ENCODE measurements at places on chromosomes 16 and 17. TPM values are rescaled to one million over a fixed set of nuclear protein-coding genes. Genes with fewer than 3 reads are reported as not detected.

DNA sequence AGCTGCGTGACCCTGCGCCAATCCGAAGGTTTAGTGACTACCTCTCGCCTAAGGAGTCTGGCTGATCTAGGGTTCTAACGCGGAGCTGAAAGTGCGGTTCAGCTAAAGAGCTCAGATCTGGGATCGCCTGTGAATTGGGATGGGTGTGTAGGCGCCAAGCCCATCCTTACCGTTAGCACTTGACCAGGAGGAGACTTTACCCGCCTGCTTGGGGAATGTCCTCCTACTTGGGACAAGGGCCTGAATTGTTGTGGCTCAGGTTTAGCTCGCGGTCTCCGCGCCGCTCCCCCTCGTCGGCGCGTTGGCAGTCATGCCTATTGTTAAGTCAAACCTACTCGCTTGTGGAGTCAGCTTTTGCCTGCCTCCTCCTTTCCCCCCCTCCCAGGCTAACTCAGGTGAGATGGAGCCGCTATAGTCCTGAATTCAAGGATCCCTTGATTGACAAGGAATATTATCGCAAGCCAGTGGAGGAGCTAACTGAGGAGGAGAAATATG is 480 bp downstream of the MRPS7 start:
- no peak for DNase-seq

- no peak for DNase-seq
Observed at GRCh38 chr16:85142129-85142513, 29.8 kb upstream of the CIBAR2 start.

DNA sequence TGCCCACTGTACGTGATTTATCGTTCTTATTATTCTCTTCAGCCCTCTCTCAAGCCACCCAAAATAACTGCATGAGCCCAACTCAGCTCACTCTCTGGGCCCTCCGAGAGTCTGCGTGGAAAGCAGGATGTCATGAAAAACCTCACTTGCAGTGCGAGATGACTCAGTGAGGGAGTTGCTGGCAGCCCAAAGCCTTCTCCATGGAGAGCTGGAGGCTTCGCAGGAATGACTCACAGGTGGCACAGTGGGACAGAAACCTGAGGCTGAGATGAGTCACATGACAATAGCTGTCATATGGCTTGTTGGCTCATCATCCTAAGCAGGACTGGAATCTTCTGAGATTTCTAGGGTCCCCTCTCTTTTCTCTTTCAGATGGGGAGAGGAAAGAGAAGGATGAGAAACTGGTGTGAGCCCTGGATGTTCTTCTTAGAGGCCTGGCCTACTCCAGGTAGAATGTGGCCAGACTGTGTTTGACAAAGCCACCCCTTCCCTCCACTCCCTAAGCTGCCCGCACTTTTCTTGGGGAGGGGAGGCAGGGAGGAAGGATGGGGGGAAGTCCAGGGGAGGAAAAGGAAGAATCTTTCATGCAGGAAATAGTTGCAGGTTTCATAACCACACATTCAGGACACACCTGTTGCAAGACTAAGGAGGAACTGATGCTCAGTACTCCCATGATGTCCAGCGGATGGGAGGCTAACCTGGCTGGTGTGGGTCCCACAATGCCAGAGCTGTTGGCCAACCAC is 160.6 kb upstream of the RPL38 start:
- DNase-seq, result peak; percentile 14

DNA sequence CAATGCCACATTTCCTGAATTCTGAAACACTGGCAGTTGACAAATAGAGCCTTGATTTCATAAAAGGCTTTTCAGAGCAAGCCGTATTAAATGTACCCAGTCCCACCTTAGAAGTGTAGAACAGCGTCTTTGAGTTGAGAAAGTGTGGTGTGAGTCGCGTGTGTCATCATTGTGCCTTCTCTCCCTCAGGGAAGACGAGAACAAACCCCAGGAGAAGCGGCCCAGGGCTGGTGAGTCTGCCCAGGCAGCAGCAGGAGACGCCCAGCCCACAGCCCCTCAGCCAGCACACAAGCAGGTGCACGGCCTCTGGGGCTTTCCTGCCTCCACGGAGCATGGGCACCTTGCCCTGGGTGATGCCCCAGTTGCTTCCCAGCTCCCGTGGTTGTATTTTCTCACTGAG is 34.0 kb downstream of the CIBAR2 start:
- DNase-seq, result no peak

GRCh38 chr17:18858567-18859245 is 775 bp downstream of the PRPSAP2 start:
- no peak for DNase-seq

DNA sequence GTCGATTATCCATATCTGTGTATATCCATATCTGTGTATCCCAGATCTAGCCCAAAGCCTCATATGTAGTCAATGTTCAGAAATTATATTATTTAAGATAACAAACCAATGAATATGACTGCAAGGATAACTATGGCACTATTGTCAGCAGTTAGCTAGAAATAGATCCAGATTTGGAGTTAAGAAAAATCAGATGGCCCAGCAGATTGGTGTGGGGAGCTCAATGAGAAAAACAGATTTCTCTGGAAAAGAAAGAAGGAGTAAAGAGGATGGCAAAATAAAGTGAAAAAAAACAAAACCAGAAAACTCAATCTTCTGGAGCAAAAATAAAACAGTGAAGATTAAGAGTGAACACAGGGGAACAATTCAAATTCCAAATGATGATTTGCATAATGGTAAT is 10.6 kb upstream of the CDH8 start:
- no peak for DNase-seq

DNA sequence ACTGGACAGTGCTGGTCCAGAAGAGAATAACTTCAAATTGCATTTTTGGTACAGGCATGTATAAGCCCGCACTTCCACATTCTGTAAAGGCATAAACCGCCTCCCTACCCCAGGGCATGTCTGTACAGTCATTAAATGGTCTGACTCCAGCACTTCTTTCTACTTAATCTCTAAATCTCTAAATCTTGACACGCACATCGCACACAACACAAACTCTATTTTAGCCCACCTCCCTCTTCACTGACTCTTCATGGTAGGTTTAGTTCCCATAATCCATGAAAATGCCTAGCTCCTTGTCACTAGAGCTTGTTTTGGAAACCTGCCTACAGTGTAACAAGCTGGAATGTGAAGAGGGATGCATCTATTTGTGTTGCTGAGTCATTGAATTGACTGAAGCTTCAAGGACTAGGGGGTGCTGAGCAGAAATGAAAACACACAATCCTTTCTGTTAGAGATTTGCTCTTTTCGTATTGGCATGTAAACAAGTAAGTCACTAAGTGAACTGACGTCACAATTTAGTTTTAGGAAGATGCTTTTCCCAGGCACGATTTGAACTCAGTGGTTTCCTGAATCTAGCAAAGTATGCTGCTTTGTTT is 1.6 kb upstream of the DUSP14 start:
- no peak for DNase-seq

DNA sequence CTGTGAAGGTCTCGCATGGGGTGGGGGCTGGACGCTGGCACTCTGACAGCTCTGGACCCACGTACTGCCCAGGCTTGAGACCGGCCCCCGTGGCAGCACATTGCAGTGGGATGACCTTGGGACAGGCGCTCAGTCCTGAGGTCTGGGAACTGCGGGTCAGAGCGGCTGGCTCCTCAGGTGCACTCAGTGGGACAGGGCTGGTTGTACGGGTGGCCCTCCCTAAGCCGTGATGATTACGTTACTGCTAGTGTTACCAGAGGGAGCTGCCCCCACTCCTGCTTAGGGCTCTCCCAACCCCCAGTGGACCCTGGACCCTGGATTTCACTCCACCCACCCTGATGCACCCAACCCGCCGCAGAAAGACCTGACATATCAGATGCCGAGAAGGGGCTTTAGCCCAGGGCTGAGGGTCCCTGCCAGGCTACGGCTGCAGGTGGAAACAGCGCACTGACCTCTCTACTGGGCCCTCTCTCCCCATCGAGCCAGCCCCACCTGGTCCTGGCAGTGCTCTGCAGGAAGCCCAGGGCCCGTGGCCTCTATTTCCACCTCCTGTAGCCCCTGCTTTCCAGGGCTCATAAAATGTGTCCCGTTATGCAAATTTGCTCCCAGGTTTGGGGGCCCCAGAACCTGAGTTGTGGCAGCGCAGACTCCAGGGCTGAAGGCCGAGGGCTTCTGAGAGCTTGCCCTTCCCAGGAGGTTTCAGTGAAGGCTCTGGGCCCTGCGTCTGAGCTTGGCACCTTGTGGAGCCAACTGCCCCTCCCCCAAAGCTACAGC is 77.2 kb downstream of the RTN4RL1 start:
- DNase-seq, result no peak

- no peak for DNase-seq
Observed at GRCh38 chr17:6365200-6365943, 69.5 kb downstream of the AIPL1 start.

- DNase-seq, result no peak
Observed at GRCh38 chr17:76485569-76485968, 15.7 kb downstream of the RHBDF2 start.

- no peak for DNase-seq
Observed at GRCh38 chr17:48439110-48439850, 9.3 kb upstream of the SKAP1 start.

DNA sequence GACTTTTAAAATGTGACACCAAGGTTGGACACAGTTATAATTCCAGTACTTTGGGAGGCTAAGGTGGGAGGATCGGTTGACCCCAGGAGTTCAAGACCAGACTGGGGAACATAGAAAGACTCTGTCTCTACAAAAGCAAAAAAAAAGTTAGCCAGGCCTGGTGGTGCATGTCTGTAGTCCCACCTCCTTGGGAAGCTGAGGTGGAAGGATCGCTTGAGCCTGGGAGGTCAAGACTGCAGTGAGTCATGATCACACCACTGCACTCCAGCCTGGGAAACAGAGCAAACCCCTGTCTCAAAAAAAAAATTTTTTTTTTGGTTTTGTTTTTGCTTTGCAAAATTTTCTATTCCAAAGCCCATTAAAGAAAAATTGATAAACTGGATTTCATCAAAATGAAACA is 281.4 kb downstream of the BCAS3 start:
- no peak for DNase-seq

DNA sequence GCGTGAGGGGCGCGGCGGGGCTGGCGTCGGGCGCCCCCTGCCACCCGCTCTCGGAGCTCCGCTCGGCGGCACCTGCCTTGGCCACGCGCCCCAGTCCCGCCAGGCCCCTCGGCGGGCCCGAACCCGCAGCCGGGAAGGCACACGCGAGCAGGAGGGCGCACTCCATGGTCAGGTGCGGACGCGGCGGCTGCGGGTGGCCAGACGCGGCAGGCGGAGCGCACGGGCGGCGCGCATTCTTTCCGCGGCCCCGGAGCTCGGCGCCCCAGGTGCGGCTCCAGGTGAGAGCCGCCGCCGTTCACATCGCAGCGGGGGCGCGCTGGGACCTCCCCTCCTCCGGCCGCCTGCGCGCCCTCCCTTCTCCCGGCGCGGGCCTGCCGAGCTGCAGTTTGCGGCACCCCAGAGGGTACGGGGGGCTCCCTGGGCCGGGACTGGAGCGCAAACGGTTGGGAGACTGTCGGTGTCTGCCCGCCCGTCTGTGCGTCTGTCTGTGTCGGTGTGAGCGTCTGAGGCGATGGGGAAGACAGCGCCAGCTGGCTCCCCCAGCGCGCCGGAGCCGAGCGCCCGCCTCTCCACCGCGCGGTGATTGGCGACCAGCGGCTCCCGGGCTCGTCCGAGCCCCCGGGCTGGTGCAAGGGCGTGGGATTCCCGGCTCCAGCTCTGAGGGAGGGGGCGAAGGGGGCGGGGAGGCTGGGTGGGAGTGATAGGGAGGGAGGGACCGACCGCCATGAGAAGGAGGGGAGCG is at the start of gene ADAMTS18:
TSS of gene ADAMTS18 (minus strand) at position 505 of the 742 bp plus-strand sequence. CDS start at position 166, 339 bp downstream.
- no peak for DNase-seq

GRCh38 chr16:3027983-3028715 is 4.3 kb downstream of the THOC6 start:
- no peak for DNase-seq

- DNase-seq, result no peak
Observed at GRCh38 chr16:50747207-50747956, 5.5 kb downstream of the CYLD start.

DNA sequence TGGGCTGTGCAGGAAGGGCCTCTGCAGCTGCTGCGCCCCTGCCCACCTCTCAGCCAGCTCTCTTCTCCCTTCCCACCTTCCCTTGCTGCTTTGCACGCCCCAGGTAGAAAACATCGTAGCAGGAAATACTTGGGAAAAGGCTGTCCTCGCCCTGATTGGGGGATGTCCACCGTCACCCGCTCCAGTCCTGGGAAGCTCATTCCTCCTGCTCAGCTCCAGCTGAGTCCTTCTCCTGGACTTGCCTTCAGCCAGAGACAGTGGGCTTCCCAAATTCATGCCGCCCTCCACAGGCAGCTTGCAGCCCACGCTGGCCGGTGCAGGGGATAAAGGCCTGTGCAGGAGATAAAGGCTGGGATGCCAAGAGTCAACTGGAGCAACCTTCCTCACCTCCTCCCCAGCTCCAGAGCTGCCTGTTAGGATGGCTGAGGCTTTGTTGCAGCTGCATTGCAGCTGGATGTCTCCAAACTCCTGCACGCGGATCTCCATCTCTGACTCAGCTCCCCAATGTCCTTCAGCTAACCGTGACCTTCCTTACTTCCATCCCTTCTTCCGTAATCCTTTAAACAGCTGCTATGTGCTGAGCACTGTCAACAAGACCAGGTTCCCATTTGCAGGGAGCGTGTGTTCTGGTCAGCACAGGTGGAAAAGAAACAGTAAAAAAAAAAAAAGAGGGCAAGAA is 402.0 kb upstream of the TNRC6C start:
- no peak for DNase-seq

DNA sequence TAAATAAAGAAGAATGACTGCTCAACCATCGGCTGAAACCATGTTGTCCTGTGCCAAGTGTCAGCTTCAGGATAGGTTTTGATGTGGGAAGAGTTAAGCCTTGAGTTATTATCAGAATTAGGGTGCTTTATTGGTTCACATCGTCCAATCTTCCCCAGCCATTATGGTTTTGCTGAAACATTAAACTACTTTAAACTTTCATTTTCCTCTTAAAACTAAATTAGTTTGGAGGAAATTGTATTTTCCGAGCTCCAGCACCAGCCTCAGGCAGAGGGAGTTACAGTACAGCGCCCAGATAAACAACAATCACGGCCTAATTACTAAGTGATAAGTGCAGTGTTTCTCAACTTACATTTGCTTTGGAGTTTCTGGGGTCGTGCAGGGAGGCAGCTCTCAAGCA is 80.2 kb downstream of the TMEM114 start:
- DNase-seq, result no peak

MYH8 gene
- polyA plus RNA-seq, result 2,354 TPM

NLRC3 gene
- 1.2 TPM for polyA plus RNA-seq

TMEM88 gene
- 23.0 TPM for polyA plus RNA-seq

CCL1 gene
- not detected for polyA plus RNA-seq

CHD9NB gene
- 2.7 TPM for polyA plus RNA-seq

RBFOX1 gene
- 59.9 TPM for polyA plus RNA-seq

Measured in forelimb muscle (tissue), 1 donor.